IPS-NIHi11 (cell line): ENCODE measurements at places on chromosomes 1 and 21.

- DNase-seq, result peak; percentile 46
Measured at GRCh38 chr1:182484531-182485257, 34.7 kb downstream of the RGSL1 start.

GRCh38 chr1:183218027-183218618 is 32.1 kb downstream of the LAMC2 start:
- no peak for DNase-seq

DNA sequence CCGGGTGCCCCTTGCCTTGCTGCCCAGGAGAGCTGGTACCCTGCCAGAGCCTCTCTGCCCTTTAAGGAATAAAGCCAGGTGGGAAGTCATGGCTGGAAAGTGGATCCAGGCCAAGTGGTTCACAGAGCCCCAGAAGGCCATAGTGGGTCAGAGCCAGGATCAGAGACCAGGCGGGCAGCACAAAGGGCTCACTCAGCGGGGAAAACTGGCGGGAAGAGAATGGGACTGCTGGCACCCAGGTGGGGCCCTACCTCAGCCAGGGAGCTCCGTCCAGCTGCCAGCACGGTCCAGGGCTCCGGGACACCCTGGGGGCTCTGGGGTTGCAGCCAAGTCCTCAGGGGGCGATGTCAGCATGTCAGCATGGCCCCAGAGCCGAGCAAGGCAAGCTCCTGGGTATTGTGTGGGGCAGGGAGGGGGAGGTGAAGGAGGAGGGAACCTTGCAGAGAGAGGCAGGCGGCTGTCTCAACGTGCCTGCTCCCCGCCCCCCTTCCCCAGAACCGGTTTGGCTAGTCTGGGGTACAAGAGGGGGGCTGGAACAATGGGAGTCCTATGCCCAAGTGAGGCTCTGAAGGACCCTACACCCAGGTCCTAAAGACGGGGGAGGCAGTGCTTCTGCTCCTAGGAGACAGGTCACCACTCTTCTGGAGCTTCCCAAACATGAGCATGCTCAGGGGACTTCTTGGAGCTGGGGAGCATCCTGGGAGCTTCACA is at the start of gene ARHGEF19:
Gene ARHGEF19 (minus strand): TSS at position 402 of the 711 bp plus-strand sequence. CDS start 3,598 bp downstream, outside the sequence.
- peak; percentile 51 for DNase-seq

DNA sequence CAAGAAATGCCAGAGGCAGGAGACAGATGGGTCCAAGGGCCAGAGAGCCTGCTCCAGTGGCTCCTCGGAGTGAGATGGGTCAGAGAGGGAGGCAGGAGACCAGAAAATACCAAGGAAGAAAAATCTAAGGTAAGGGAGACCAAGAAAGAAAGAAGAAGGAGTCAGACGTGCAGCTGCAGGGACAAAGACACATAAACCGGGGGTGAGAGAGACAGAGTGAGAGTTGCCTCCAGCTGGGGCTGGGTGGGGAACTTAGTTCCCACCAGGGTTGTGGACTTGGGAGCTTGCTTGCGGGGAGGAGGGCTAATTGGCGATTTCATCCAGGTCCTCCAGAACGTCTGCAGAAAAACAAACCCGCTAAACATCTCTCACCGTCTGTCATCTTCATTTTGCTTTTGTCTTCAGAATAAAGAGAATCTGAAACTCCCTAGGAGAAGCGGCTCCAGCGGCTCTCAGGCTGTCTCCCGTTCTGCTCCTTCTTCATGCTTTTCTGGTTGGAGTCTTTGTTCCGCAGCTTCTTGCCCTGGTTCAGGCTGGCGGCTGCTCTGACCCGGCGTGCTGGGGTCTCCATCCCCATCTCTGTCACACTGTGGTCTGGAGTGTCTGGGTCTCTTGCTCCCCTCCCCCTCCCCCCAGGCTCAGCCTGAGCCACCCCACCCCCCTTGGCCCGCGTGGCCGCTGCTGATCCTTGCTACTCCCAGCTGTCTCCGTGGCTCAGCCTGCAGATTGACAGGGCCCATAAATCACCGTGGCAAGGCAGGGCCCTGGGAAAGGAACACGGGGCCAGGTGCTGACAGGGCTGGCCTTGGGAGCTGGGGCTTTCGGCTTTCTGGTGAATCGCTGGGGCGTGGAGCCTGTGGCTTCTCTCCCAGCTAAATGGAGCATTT is 66.6 kb downstream of the UBIAD1 start:
- peak; percentile 59 for DNase-seq

GRCh38 chr1:210412240-210412639 is 83.5 kb downstream of the HHAT start:
- DNase-seq, result no peak
